ENCODE measurements at places on chromosomes 2 and 18.

- no peak for DNase-seq
These were observed 441.3 kb upstream of the SLC14A2 start for GRCh38 chr18:45173799-45174519.

GRCh38 chr2:197081294-197081693 lies 154.8 kb upstream of the PGAP1 start:
- DNase-seq = no peak

DNA sequence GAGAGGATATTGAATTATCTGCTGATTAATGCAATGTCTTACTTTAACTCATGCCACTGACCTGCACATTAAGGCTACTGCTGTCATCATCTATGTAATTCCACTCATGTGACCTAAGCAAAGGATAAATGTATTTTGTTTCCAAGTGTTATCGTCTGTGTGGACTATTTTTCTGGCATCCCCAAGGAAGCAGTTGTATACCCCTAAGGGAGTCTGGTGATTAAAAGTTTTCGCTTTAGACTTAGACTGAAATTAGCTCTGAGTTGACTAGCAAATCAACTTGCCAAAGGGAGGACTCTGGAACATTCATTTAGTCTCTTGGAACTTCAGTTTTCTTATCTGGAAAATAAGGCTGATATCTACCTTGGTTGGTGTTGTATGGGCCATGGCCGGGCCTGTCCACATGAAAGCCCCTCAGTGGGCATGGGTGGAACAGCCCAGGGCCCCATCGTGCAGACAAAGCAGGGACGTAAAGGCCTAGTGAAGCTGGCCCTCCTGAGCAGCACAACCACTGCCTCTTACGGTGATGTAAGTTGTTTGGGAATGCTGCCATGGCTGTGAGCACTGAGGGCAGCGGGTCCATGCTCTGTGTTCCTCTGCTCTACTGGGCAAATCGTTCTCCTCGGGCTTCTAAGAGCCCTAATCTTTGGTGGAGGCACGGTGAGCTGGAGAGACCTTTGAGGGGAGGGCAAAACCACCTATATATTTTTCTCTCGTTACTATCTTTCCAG lies 144.4 kb upstream of the RNF152 start:
- no peak for DNase-seq

DNA sequence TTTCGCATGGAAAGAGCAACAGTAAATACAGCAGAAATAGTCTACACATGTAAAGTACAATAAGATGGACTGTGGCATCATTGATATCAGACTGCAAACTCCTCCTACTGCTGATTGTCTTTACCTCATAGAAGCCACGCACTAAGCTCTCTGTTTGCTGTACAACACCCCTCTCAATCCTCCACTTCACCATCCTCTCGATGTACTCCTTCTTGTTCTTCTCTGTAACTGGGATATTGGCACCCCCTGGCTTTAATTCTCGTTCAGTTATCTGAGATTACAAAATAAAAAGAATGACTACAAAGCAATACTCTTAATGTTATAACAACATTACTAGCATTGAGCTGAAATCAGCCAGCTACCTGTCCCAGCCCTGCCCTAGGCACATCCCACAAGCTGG lies 49.3 kb upstream of the STK17B start:
- no peak for DNase-seq

DNA sequence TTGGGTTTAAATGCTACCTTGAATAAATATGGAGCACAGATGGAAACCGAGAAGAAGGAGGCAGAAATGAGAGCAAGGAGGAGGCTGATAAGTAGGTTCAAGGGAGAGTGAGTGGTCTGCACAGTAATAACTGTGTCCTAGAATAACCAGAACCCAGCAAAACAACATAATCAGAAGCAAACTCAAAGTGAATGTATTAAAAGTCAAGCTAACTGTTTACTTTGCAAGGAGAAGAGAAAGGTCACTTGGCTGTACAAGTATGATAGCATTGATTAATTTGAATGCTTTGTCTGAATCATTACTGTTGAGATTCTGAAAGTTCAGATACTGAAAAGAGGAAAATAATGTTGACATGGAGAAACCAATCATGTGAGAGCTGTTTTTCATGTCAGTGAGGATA lies 258.8 kb downstream of the PLCL1 start:
- DNase-seq = no peak

DNA sequence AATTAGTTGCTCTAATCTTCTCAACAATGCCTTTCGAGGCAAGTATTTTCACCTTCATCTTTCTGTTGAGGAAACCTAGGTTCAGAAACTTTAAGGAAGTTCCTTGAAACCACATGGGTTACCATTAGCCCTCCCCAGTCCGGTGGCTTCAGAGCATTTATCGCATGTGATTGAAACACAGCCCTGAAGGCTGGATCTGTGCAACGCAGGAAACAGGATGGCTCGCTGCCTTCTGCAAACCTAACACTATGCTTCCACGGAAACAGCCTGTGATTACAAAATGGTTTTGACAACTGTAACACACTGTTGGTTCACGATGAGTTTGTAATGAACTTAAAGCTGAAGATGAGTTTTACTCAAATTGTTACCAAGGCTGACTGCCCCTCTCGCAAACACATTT lies 68.5 kb downstream of the EPB41L3 start:
- no peak for DNase-seq

DNA sequence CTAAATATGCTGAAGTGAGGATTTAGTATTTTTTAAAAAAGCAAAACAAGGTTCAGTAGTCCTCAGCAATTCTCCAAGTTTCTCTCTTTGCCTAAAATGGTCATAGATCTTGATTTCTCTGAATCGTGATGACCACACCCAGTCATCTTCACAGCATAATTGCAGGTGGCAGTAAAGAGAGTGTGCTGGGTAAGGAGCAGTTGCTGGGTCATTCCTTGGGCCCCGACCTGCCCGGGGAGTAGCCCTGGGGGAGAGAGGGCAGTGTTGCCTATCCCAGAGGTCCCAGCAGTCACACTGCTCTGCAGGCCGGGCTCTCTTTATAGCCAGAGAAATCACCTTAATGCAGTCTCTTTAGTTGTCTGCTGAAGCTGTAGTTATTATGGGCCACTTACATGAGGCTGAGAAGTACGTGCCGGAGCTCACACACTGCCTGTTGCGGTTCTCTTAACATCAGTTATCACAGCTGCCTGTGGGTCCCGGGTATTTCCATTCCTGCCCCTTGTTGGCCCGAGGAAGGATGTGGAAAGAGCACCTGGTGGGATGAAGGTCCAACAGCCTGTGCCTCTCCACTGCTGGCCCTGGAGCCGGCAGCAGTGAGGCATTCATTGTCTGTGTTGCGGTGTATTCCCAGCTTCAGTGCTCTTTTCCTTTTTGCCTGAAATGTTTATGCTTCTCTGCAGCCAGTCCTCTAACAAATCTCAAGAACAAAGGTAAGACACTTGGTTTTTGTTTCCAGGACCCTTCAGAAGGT lies 230.1 kb downstream of the ALPK2 start:
- no peak for DNase-seq

- DNase-seq = no peak
These were observed 63.1 kb downstream of the FECH start for GRCh38 chr18:57523171-57523956.

GRCh38 chr2:96146153-96146880 lies 1.1 kb upstream of the DUSP2 start:
- DNase-seq = peak; percentile 70
